ENCODE measurements at places on chromosomes 12 and 14.

DNA sequence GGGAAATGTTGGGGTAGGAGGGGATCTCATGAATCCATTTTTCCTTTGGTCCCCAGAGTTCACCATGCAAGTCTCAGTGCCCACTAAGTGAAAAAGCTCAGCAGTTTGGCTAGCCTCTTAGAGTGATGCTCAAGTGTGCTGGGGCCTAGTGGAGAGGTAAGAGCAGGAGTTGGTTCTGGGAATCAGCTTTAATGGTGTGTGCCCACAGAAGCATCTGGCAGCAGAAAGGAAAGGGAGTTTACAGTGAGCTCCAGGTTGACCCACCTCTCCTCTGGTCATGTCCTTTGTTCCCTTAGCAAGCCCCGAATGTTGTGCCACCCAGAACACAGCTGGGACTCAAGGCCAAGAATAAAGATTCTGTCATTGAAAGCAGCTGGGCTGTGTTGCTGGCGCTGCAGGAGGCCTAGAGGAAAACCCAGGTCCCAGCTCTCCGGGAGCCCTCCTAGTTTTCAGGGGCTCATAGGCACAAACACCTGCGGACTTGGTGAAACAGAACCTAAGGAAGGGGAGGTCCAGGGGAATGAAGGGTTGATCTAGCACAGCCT lies 320.8 kb downstream of the ZFP36L1 start:
- no peak for DNase-seq

- no peak for DNase-seq
Measured at GRCh38 chr12:40375076-40375475, 150.3 kb downstream of the LRRK2 start.

GRCh38 chr14:103500148-103500990 lies 22.3 kb downstream of the CKB start:
- DNase-seq = no peak

DNA sequence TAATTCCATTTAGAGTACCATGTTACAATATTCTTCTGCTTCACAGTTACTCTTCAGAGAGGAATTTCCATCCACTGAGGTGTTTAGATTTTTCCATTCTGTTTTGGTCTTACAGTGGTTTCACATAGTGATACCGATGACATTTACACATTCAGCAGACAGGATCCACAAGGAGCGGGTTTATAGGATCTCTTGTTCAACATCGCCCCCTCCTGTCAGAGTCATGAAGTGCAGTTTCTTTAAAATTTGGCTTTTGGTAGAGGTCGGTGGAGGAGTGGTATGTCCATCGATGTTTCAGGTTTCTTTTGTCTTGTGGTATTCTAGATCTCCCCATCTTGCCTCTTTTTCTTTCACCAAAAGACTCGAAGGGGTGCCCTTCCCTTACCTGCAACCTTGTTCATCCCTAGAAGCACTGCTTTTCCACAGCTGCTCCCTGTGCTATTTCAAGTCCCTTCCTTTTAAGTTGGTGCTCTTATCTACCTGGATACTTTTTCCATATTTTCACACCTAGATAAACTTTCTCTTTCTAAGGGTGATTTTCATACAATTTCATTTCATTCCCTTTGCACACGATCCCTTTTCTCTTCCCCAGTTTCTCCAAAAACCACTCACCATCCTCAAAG lies 181.3 kb downstream of the ITPR2 start:
- peak; percentile 25 for DNase-seq

All from renal cortex interstitium (tissue), 15 donors.